NCI-H524 (cell line): ENCODE measurements at places on chromosomes 7 and 10.
A peak's percentile ranks its signal among the peaks of the same experiment; 100 is the strongest.

- no peak for DNase-seq
Observed at GRCh38 chr10:17585016-17585415, 32.2 kb downstream of the HACD1 start.

- no peak for DNase-seq
Observed at GRCh38 chr7:47600199-47601118, 18.5 kb upstream of the TNS3 start.

- DNase-seq, result no peak
Observed at GRCh38 chr7:16975712-16976111, 93.9 kb upstream of the AGR3 start.

DNA sequence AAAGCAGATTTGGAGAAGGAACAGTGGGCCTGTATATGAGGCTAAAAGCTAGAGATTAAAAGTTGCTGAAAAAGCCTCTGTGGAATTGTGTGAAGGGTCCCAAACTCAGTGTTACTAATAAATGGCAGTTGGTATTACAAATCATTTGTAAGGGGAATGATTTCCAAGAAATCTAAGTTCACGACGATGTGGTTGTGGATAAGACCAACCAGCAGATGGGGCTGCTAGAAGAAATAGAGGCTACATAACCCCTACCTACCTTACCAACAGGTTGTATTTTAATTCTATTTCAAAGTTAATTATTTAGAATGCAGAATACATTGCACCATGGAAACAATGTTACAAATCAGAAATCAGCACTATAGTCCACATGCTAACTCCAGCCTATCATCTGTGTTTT is 377.1 kb downstream of the HPSE2 start:
- no peak for DNase-seq

- DNase-seq, result no peak
Observed at GRCh38 chr10:31130406-31130805, 98.7 kb upstream of the ZNF438 start.

- no peak for DNase-seq
Observed at GRCh38 chr10:80829562-80829961, 291.9 kb downstream of the SH2D4B start.

- no peak for DNase-seq
Observed at GRCh38 chr10:93995598-93996271, 2.0 kb downstream of the PLCE1 start.

DNA sequence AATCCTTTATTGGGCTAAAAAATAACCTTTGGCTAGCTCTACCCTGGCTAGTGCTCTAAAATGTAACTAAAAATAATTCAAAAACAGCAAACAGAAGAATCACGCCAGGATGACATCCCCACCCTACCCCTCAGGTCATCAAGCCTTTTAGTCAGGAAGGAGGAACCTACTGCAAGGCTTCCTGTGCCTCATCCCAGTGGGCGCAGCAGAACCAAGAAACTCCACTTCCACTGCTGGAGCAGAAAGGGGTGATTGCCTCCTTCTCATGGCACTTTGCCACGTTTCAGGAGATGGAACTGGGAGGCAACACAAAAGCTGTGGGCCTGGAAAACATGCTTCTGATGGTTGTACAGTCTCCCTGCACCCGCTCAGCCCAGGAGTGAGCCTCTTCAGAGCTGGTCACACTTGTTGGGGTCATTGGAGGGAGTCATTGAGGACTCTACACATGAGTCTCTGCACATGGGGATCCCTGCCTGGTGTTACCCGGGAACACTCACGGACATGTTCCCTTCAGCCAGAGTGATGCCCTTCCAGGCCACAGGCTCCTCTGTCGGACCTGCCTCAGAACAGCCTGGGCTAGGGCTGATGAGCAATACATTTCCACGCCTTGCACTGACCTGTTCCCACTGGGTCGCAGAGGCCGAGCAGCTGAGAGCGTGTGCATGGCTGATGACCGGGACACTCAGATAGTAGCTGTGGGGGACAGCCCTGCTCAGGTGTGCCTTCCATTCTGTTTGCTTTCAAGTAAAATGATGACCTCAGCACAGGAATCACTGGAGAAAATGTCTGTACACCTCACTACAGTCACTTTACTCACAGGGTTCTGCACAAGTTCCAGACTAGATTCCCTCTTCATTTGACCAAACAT is 355.3 kb downstream of the FGFR2 start:
- DNase-seq, result no peak

DNA sequence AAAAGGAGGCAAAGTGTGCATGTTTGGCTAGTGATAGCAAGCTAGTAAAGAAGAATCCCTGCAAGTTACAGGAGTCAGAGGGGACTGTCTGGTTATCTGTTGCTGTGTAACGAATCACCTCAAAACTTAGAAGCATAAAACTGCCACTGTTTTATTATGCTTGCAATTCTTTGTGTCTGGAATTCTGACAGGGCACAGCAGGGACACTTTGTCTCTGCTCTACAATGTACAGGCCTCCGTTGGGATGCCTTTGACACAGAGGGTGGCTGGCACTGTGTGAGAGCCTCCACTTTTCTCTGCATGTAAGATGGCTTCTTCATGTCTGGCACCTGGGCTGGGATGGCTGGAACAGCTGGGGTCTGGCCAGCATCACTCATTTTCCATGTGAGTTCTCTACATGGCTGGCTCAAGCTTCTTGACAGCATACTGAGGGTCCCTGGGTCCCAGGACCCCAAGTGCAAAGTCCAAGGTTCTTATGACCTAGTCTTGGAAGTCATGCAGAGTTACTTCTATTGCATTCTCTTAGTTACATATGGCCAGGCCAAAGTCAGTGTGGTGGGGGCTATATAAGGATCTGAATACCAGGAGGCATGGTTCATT is 276.9 kb downstream of the RPS24 start:
- DNase-seq, result no peak

- no peak for DNase-seq
Observed at GRCh38 chr7:106313456-106313901, 28.7 kb upstream of the NAMPT start.

- DNase-seq, result peak; percentile 54
Observed at GRCh38 chr10:80444646-80445319, 9.3 kb upstream of the TSPAN14 start.

DNA sequence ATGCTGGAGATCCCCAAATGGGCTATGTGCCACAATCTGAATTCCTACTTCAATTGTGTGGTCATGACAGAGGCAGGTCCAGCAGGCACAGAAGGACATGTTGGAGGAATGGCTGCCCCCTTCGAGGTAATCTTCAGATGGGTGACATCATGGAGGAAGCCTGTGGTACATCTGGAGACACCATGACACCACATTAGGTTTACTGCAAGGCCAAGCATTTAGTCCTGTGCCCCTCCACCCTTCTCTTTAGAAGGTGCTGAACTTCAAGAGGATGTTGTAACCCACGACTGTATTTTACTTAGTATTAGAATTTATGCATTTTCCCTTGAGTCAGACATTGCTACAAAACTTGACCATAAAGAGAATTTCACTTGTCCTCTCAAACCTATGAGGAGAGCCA is 75.1 kb upstream of the DDC start:
- DNase-seq, result no peak

- no peak for DNase-seq
Observed at GRCh38 chr10:68784476-68784875, 42.9 kb upstream of the STOX1 start.

GRCh38 chr10:74882427-74882826 is 56.0 kb downstream of the KAT6B start:
- DNase-seq, result no peak

DNA sequence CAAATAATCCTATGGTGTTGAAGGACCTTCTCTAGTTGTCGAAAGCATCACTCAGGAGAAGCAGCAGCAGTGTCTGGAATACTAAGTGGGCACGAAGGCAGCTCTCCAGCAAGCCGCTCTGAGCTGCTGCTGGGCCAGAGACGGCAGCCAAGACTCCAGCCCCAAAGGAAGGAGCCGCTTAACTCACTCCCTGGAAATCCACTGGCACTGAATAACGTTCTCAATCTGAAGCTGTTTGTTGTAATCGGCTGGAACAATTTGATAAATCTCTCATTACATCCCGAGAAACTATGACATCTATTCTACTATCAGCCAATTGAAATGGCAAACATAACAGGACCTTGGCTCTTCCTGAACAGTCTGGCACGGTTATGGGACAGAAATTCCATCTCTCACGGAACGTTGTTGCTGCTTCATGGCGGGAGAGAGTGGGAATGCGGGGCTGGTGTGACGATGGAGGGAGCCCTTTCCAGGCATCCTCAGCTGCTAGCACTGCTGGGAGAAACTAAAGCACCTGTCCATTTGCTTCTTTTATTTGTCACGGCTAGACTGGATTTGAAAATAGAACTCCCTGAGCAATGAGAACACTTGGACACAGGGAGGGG is 331.5 kb upstream of the RNF32 start:
- DNase-seq, result no peak

- no peak for DNase-seq
Observed at GRCh38 chr10:103667356-103667755, 173.9 kb downstream of the NEURL1 start.

DNA sequence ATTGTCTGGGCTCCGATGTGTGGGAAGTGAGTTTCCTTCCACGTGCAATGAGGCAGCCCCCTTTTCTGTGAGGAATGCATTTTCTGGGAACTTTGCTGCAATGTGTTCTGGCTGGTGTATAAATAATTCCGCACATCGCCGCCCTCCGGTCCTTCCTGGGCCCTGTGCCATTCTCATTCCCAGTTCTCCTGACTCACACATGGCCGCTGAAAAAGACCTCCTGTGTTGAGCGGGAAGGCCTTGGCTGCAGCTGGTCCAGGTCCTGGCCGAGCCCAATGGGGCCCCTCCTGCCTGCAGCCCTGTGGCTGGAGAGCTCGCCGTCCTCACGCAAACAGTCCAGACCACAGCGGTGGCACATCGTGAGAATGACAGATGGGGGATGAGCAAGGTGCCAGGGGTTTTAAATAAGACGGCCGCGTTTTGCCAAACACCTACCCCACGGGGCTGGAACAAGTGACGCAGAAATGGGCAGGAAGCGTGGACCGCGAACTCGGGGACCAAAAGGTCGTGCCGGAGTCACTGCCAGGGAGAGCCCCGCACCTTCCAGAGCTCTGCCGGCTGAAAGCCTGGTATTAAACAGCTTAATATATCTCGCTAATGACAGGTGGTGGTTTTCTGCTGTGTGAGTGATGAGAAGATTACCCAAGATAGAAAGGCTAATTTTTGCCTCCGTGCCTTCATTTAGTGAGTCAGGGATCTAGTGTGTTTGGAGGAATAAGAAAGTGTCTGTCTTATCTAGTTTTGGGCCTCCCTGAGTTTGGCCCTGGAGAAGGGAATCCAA is 37.0 kb downstream of the FAM20C start:
- no peak for DNase-seq

GRCh38 chr7:51011710-51012350 is 229.1 kb upstream of the GRB10 start:
- DNase-seq, result no peak

GRCh38 chr7:6389728-6390127 is 58.0 kb downstream of the DAGLB start:
- no peak for DNase-seq

DNA sequence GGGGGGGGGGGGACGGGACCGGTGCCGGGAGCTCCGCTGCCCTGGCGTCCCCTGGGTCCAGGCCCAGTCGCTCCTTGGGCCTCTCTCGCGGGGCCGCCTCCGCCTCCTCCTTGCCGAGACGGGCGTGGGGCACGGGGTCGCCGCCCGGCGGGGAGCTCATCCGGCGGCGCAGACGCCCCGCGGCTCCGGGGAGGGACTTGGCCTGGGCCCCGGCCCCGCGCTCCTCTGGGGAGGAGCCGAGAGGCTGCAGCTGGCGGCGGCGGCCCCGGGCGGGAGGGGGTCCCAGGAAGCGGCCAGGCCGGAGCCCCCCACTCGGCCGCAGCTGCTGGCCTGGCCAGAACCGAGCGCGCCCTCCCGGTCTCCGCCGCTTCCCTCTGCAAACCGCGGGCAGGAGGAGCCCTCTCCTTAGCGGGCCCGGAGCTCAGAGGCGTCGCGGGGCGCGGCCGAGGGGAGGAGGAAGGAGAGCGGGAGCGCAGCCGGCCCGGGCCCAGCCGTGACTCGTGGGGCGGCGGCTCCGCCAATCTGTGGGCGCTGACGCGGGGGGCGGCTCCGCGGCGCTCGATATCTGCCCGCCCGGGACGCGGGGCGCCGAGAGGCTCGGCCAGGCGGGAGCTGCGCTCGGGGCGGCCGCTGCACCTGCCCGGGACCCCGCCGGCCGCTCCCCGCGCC is at the start of gene FAM20C:
FAM20C (plus strand) TSS at position 591 of the 669 bp plus-strand sequence. CDS start 629 bp downstream, outside the sequence.
- peak; percentile 24 for DNase-seq

- no peak for DNase-seq
Observed at GRCh38 chr10:22649390-22649841, 65.0 kb downstream of the PIP4K2A start.

DNA sequence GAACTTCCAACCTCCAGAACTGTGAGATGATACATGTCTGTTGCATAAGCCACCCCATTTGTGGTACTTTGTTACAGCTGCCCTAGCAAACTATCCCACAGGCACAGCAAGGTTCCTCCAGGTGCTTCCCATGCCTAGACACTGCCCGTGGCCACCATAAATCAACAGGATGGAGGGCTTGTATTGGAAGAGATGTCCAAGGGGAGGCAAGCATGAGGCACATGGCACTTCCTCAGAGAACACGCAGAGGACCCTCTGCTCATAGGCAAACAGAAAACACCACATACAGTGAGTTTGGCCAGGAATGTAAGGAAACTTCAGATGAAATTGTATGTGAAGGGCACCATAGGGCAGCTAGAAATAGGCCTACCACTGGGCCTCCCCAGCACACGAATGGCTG is 291.1 kb downstream of the GRID1 start:
- DNase-seq, result no peak

GRCh38 chr7:122802301-122802751 is 83.9 kb downstream of the CADPS2 start:
- DNase-seq, result no peak

- DNase-seq, result no peak
Observed at GRCh38 chr10:95810198-95810976, 54.4 kb downstream of the ENTPD1 start.

- DNase-seq, result peak; percentile 0
Observed at GRCh38 chr10:88991161-88991898, 732 bp downstream of the FAS start.

- no peak for DNase-seq
Observed at GRCh38 chr7:152338561-152338960, 97.2 kb downstream of the KMT2C start.

DNA sequence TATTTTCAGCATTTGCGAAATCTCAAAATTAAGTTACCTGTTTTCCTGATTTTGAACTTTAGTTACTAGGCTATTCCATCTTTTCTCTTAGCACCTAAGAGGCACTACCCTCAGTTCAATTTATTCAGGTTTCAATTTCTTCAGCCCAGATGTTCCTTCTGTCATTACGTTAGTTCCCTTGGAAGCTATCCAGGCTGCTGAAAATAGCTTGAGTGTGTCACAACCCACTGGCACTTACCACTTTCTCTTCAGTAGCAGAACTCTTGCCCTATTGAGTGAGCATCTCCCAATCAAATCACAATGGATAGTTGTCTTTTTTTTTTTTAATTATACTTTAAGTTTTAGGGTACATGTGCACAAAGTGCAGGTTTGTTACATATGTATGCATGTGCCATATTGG is 332.7 kb upstream of the LRGUK start:
- peak; percentile 84 for DNase-seq

DNA sequence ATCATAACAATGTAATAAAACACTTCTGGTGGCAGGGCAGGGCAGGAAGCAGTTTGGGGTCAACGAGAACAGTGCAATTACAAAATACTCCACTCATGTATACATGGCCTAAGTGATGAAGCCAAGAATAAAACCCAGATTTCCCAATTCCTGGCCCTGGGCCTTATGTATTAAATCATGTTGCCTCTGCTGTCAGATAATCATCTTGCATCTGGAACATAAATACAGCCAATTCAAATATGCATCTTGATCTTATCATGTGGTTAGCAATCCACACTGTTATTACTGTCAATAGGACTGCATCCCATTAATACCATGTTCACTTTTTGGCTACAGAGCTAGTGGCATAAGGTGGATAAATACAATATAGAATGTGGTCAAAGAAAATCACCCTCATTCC is 186.5 kb upstream of the SLC25A13 start:
- no peak for DNase-seq

GRCh38 chr7:68627247-68627864 is 970.9 kb upstream of the AUTS2 start:
- DNase-seq, result no peak
